GM12891 (cell line): ENCODE measurements at places on chromosomes 1 and 21.
A peak's percentile ranks its signal among the peaks of the same experiment; 100 is the strongest.

GRCh38 chr1:23282957-23283356 is 61.1 kb downstream of the HNRNPR start:
- no peak for DNase-seq

- no peak for DNase-seq
Observed at GRCh38 chr1:203052601-203053000, 26.3 kb downstream of the PPFIA4 start.

GRCh38 chr1:42992054-42992571 is 33.4 kb upstream of the SLC2A1 start:
- DNase-seq: no peak

DNA sequence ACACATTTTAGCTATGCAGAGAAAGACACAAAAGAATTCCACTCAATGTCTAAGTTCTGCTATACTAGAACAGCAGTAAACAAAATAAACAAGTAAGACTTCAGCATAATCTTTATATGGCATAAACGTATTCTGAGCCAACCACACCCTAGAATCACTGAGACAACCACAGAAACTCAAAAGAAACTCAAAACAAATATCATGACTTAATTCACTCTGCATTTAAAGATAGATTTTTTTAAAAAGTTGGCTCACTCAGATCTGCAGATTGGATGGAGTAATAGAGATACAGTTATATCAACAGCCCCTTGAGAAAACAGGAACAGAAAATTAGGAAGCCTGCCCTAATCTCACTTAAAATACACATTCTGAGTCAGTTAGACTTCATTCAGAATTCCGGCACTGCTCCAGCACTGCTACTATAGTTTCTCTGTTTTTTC is 95.0 kb downstream of the COL24A1 start:
- no peak for DNase-seq

GRCh38 chr1:156293098-156293434 is 2.4 kb downstream of the GLMP start:
- DNase-seq: no peak

DNA sequence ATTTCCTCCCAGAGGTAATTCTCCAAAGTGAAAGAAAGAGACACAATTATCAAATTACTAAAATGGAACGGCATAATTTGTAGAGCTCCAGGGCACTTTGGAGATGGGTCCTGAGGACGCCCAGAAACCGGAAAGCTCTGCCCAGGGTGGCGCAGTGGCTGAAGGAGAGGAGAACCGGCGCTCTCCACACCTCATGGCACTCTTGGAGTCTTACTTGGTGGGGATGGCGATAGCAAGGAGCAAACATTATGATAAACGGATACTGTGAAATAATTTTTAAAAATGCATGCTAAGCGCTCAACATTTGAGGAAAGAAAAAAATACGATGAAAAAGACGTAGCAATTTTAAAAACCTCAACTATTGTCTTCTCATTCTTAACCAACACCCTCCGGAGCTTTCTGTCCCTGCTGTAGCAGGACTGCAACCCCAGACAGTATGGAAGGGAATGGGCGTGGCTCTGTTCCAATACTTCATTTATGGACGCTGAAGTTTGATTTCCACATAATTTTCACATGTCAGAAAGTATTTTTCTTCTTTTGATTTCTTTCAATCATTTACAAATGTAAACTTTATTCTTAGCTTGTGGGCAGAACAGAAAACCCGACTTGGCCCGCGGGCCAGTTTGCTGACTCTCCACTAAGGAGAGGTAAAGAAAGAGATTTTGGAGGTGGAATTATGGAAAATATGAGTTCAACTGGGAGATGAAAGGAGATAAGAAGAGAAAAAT is 1.1 kb downstream of the S100A11 start:
- no peak for DNase-seq

GRCh38 chr1:228092342-228093049 is 10.0 kb downstream of the ARF1 start:
- DNase-seq: no peak

- no peak for DNase-seq
Observed at GRCh38 chr21:29775462-29775861, 164.3 kb downstream of the GRIK1 start.

- DNase-seq: no peak
Observed at GRCh38 chr1:180789460-180789859, 123.2 kb upstream of the KIAA1614 start.

DNA sequence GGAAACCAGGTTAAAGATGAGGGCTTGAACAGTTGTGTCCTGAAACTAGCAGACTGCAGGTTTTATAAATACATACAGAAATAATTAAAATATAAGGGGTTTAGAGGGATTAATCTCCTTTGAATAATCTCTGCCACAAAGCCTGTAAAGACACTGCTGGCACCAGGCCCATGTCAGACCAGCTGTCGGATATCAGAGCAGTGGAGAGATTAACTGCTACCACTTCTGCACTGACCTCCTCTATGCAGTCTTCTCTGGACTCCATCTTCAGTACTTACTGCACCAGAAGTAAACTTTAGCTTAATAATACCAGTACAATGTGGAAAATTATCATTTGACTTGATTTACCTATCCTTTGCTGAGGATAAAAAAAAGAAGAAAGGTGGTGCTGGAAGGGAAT is 128.6 kb downstream of the LHX4 start:
- no peak for DNase-seq

- DNase-seq: no peak
Observed at GRCh38 chr1:4786055-4786454, 131.6 kb downstream of the AJAP1 start.

DNA sequence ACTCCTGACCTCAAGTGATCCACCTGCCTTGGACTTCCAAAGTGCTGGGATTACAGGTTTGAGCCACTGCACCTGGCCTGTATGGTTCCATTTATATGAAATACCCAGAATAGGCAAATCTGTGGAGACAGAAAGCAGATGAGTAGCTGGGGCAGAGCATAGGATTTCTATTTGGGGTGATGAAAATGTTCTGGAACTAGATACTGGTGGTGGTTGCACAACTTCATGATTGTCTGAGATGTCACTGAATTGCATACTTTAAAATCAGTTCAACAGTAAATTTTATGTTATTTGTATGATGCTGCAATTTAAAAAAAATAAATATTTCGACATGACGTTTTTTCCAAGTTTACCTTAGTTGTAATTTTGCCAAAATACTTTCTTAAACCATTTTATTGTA is 23.9 kb downstream of the ITSN1 start:
- DNase-seq: no peak

DNA sequence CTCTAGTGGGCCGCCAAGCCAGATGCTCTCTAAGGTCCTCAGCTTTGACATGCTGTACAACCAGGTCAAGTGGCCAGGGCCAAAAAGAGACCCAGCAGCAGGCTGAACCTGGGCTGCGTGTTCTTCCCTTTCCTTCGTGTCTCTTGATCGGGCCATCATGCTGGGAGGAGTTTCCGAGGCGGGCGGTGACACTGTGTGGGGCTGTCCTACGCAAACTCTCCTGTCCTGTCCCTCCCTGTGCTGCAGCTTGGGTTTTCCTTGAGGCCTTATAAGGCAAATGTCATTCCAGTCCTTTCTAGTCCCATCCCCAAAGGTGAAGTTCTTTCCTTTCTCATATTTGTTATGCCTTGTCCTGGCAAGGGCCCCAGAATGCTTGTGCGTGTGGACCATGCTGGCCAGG is 56.7 kb downstream of the ARHGEF10L start:
- DNase-seq: no peak

- DNase-seq: no peak
Observed at GRCh38 chr1:77866296-77866695, 22.1 kb upstream of the NEXN start.

DNA sequence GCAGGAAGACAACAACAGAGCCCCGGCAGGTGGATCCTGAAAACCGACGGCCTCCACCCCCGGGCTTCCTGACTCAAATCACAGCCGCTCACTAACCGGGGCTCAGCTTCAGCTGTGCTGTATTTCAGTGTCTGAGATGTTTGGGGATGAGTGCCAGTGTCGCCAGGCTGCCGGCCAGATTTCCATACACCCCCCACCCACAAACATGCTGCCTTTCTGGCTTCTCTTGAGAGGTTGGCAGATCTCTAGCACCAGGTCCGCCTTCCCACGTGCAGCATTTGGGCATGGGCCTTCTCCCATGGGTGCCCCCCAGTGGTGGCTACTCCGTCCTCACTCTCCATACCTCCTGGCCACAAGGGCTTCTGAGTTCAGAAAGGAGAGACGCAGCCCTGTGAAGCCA is 34.8 kb downstream of the KCNAB2 start:
- no peak for DNase-seq

GRCh38 chr1:30232288-30232899 is 491.0 kb downstream of the MATN1 start:
- DNase-seq: peak; percentile 42

- DNase-seq: no peak
Observed at GRCh38 chr1:175268720-175269119, 76.1 kb upstream of the KIAA0040 start.

GRCh38 chr1:179077396-179077795 is 4.5 kb upstream of the TOR3A start:
- DNase-seq: no peak

GRCh38 chr21:36788120-36788638 is 89.3 kb downstream of the SIM2 start:
- DNase-seq: no peak

DNA sequence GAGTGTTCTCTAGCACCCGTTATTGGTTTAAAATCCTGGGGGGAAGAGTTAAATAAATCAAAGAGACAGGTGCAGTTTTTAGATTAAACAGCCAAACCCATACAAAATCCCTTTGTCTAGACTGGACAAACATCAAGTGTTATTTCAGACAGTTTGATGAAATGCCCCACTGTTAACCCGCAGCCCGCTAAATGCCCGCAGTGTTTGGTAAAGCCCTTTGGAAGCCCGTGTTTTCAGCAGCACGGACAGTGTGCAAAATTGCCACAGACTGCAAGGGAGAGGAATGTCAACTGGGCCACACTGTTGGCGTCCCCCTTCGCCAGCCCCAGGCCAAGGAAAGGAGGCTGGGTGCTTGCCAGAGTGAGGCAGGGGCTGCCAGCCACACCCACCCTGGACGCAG is 26.6 kb downstream of the AJAP1 start:
- DNase-seq: no peak

- DNase-seq: no peak
Observed at GRCh38 chr21:21968810-21969209, 970.6 kb downstream of the NCAM2 start.

GRCh38 chr1:173403996-173404395 is 73.1 kb upstream of the PRDX6 start:
- no peak for DNase-seq

GRCh38 chr1:5821540-5822176 is 170.6 kb downstream of the NPHP4 start:
- no peak for DNase-seq

DNA sequence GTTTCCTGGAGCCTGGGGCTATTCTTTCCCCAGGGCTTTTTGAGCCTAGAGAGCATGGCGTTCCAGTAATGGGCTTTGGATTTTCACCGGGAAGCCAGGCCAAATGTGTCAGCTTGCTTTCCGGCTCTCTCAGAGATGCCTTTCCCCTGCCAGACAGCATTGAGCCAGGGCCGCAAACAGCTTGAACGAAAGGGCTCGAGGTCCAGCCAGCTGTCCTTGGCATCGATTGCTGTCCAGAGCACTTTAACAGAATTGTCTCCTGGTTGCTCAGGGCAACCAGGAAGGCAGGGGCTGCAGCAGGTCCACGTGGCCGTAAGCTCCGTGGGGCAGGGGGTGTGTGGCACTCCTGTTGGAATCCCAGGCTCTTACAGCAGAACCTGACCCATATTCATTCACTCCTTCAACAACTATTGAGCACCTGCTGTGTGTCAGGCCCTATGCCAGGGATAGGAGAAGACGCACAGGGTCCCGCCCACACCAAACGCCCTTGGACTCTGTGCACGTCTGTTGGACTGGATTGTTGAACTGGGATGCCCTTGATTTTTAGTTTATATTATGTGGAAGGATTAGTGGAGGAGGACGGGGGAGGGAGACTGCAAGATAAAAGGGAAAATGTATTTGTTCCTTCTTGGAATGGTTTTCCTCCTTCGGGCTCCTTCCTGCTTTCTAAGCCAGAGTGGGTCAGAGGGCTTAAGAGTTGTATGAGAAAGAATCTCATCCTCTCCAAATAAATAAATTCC is 38.7 kb upstream of the EFHD2 start:
- DNase-seq: no peak

GRCh38 chr21:45154511-45155508 is 80.4 kb downstream of the ADARB1 start:
- DNase-seq: no peak
